Head of caudate nucleus (tissue), 42 donors: ENCODE measurements at places on chromosomes 11 and 22.

DNA sequence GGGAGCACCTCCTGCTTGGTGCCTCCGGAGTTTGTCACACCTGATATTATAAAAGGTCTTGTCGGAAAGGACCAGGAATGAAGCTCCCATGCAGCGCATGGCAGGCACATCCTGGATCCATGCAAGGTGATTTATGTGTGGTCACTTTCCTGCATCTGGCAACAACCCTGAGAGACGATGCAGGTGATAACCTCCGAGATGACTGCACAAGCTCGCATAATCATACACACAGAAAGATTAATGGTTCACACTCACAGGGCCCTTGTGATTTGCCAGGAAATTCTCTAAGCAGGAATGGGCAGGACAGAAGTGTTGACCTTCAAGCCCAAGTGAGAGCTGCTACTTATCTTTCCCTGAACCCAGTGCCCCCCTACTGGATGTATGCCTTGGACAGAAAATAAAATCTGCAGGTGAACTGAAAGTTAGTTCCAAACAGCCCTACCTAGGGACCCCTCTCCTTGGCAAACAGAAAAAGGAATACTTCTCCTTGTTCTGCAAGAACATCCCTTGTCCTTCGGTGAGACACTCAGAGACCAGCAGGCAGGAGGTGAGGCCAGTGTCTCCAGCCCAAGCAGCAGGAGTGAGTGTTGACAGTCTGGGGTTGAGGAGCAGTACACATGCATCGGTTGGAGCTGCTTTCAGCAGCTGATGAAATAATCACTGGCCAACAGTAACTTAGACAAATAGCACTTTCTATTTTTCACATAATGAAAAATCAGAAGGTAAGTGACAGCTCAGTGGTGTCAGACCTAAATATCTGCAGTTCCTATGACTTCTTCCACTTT lies 619.4 kb upstream of the B3GAT1 start:
- peak; percentile 22 for DNase-seq

- no peak for DNase-seq
These were observed 2.3 kb downstream of the CCDC116 start for GRCh38 chr22:21634844-21635243.

- no peak for DNase-seq
These were observed 8.9 kb downstream of the SEC14L2 start for GRCh38 chr22:30405731-30406130.

DNA sequence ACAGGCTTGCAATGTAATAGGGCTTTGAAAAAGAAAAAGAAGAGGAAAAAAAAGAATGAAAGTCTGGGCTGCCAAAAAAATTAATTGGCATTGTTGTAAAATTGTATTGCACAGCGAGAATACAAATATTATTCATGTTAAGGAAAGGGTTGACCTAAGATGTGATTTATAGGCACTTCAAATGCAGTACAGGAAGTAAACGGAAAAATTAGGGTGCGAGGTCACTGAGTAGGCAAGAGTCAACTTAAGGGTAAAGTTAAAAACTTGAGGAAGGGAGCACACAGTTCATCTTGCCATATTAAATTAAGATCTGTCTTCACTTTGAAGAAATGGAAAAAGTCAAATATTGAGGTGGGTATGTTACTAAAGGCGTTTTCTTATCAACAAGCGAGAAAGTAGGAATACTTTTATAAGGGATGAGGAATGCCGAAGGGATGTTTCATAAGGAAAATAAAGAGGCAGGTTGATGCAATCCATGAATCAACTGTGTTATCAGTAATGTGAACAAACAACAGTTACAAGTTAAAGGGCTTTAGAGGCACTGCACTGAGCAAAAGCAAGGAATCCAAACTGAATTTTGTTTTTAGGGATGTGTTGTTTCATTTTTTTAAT lies 123.0 kb downstream of the WT1 start:
- no peak for DNase-seq

- DNase-seq: no peak
These were observed 238.3 kb upstream of the SESN3 start for GRCh38 chr11:95469258-95469657.

- peak; percentile 69 for DNase-seq
These were observed 75.3 kb downstream of the PDE2A start for GRCh38 chr11:72598906-72599305.

- no peak for DNase-seq
These were observed 79.0 kb upstream of the SNX19 start for GRCh38 chr11:130995266-130995665.

DNA sequence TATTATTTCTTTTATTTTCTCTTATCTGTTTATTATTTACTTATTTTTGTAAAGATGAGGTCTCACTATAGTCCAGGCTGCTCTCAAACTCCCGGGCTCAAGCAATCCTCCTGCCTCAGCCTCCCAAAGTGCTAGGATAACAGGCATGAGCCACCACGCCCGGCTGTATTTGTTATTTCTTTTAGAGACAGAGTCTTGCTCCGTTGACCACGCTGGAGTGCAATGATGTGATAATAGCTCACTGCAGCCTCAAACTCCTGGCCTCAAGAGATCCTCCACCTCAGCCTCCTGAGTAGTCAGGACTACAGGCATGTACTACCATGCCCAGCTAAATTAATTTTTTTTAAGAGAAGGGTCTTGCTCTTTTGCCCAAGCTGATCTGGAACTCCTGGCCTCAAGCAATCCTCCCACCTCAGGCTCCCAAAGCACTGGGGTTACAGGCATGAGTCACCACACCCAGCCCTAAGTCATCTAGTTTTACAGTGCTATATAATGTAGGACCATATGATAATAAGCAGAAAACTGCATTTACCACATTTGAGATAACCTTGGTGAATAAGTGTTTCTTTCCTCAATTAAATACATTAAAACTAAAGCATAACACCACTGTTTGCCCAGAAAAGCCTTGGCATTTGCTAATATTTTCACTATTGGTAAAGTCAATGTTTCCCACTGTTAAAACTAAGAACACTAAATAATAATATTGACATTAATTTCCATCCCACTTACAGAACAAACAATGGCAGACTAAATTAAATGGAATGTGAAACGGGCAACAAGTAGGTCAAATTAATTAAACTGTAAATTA lies 127.5 kb downstream of the SIK3 start:
- no peak for DNase-seq

- DNase-seq: no peak
These were observed 1.0 kb upstream of the TBX1 start for GRCh38 chr22:19759427-19760057.

DNA sequence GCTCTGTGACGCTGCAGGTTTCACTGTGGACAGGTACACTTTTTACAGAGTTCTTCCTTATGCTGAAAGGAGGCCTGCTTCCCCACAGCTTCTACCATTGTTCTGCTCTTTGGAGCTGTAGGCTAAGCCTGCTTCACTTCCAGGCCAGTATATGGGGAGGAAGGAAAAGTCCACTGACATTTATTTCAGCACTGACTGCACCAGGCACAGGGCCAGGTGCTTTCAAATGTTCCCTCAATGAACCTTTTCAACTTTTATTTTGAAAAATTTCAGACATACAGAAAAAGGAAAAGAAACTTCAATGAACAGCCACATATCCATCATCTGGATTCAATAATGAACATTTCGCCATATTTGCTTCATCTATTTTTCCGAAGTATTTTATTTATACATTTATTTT lies 22.0 kb downstream of the POU2F3 start:
- no peak for DNase-seq

- DNase-seq: no peak
These were observed 45.3 kb downstream of the CADM1 start for GRCh38 chr11:115458877-115459276.

DNA sequence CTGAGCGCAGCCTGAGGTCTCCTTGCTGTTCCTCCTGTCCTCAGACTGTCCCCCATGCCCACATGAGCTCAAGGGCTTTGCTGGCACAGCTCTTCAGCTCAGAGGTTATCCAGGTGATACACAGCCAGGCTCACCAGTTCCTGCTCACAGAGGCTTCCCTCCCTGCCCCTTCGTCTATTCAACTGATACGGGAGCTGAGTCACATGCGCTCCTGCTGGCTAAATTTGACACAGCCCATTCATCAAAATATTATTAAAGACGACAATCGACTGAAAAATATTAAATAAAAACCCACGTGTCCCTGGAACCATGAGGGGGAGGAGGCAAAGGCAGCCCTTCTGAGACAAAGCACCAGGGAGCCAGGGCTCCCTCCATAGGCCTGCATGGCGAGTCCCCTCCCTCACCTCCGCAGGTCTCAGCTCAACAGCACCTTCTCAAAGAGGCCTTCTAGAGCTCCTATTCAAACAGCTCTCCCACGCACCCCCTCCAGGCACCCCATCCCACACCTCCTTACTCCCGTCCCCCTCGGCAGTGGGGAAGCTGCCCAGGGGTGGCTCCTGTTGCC lies 40.5 kb downstream of the DUSP8 start:
- DNase-seq: no peak

- no peak for DNase-seq
These were observed 4.3 kb downstream of the CYB561A3 start for GRCh38 chr11:61357233-61357893.

GRCh38 chr11:128156486-128156885 lies 430.9 kb downstream of the ETS1 start:
- no peak for DNase-seq

DNA sequence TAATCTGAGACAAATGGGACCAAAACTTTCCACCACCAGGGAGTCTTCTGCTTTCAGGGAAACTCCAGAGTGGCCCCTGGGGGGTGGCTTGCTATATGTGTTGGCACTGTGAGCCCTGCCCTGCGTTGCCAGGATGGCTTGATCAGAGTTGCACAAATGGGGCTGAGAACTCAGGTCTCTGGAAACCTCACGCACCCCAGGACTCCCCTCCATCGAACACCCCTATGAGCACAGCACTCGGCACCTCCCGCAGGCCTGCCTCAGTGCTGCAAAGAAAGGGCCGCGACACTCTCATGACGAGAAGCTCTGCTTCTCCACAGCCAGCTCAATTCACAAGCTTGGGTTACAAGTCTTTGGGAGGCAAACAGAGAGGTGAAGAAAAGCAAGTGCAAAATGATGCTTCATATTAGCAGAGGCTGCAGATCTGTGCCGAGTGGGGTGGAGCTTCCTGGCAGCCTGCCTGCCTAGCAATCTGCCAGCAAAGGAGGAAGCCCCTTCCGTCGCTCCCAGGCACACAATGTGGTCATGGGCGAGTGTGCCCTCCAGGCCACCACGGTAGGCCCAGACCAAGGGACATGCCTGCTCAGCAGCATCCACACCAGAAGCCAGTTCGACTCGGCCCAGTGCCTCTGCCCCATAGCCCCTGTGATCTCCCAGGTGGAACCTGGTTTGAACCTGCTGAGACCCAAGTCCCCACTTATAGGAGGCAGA lies 55.7 kb downstream of the MYH9 start:
- peak; percentile 74 for DNase-seq

DNA sequence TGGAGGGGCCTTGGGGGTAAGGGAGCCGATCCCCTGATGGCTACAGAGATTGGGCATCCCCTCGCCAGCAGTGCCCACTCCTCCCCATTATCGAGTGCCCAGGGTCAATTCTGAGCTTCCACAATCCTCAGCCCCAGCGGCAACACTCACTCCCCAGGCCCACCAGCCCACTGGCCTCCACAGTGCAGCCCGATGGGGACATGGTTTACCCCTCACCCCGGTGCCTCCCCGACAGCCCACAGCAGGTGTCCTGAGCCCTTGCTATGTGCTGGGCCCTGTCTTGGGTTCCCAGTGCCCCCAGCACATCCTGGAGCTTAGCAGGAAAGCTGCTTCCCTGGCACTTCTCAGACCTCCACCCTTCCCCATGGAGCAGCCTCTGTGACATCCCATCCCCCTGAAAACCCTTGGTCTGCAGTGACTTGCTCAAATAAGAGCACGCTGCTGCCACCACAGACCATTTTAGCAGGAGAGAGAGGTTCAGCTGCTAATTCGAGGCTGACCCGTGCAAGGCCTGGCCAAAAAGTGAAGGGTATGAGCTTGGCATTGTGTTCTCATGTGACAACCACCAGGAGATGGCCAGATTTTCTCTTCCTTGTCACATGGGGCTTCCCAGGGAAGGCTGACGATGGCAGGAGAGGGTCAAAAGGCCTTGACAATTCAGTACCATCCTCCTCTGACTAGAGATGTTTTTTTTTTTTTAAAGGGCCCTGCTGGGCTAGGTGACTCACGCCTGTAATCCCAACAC lies 23.6 kb downstream of the KCNJ4 start:
- DNase-seq: no peak

GRCh38 chr22:43101306-43101705 lies 9.2 kb upstream of the BIK start:
- DNase-seq: no peak

- DNase-seq: peak; percentile 75
These were observed 2.1 kb upstream of the PHLDB1 start for GRCh38 chr11:118605116-118605867.

GRCh38 chr11:64787526-64788320 lies 9.4 kb upstream of the SF1 start:
- DNase-seq: peak; percentile 65

- DNase-seq: peak; percentile 47
These were observed 71.0 kb upstream of the TP53I11 start for GRCh38 chr11:45021692-45022141.

GRCh38 chr22:20979243-20979809 lies 2.8 kb upstream of the LZTR1 start:
- DNase-seq: peak; percentile 80

GRCh38 chr11:35848616-35849015 lies 95.2 kb upstream of the LDLRAD3 start:
- DNase-seq: no peak

DNA sequence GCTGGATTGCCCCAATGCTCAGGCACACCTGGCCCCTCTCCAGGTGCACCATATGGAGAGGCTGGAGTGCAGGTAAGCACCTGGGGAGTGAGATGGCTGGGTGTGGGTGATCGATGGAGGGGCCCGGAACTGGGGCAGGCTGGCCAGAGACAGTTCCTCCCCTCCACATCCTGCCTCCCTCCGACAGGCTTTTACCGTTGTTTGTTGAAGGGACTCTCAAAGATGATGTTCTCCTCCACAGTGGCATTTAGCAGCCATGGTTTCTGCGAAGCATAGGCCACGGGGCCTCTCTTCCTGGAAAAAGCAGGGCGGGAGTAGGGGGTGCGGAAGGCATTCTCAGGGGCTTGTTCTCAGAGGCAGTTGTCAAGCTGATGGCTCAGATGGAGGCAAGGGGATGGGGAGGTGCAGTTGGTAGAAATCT lies 25.9 kb upstream of the KCNJ11 start:
- DNase-seq: no peak

- no peak for DNase-seq
These were observed 2.0 kb downstream of the OVOL1 start for GRCh38 chr11:65788821-65789220.

DNA sequence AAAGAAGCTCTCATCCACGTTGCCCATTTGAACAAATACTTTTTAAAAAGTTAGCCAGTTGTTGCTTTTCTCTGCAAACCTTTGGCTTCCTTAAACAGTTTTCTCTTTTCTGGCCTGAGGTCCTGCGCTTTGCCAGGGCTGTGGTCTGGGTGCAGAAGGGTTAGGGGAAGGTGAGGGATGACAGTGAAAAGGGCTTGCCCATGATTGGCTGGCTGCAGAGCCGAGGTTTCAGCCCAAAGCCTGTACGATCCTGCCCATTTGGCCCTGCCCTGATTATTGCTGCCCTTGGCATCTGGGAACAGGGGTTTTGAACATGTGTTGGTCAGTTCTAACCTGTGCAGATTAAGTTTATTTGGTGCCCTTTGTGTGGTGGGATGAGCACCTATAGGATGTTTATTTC lies 1.5 kb downstream of the INCENP start:
- DNase-seq: no peak

- peak; percentile 88 for DNase-seq
These were observed 48.2 kb downstream of the MORC2 start for GRCh38 chr22:30920407-30920806.

GRCh38 chr11:103433386-103434072 lies 324.3 kb downstream of the DYNC2H1 start:
- no peak for DNase-seq
